Metanephros (tissue), 2 donors: ENCODE measurements at places on chromosomes 2 and 18. TPM values are rescaled to one million over a fixed set of nuclear protein-coding genes. Genes with fewer than 3 reads are reported as not detected.

The ASB18 gene
- 2.0 TPM for total RNA-seq

The POTEC gene
- not detected for total RNA-seq

The REG1B gene
- total RNA-seq, result not detected

The SGPP2 gene
- 14.8 TPM for total RNA-seq

The POTEJ gene
- total RNA-seq, result 0.12 TPM

The DSG4 gene
- total RNA-seq, result not detected

The SERPINB11 gene
- not detected for total RNA-seq

The ESPNL gene
- total RNA-seq, result 3.8 TPM
